CD4-positive, alpha-beta T cell treated with Interleukin-15 for 1 hour (primary cell): ENCODE measurements at places on chromosomes 1 and 21.

GRCh38 chr1:14593302-14593701, 5.2 kb upstream of the KAZN start:
- DNase-seq, result no peak

DNA sequence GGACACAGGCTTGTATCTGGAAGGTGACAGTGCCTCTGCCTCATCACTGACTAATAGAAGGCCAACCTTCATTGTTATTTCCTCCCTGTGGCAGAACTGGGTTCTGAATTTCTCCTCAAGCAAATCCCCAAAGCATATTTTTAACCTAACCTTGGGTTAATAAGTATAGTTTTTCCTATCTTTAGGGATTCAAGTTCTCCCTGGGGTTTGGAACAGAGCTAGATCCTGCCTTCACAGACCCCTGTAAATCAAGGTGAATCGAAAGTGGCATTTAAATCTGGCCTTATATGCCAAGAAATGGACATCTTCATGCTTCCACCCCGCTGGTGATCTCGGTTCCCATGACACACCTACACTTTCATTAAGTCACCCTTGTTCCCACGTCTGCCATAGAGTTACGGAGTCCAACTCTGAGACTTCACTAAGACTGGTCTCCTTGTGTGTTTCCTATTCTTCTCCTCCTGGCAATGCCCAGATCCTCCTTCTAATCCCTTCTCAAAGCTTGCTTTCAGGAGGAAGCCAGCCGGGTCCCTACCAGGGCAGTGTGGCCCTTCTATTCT, 4.3 kb upstream of the CHI3L2 start:
- DNase-seq, result no peak

GRCh38 chr1:202164271-202165037, 4.1 kb upstream of the PTPN7 start:
- DNase-seq, result peak; percentile 81

DNA sequence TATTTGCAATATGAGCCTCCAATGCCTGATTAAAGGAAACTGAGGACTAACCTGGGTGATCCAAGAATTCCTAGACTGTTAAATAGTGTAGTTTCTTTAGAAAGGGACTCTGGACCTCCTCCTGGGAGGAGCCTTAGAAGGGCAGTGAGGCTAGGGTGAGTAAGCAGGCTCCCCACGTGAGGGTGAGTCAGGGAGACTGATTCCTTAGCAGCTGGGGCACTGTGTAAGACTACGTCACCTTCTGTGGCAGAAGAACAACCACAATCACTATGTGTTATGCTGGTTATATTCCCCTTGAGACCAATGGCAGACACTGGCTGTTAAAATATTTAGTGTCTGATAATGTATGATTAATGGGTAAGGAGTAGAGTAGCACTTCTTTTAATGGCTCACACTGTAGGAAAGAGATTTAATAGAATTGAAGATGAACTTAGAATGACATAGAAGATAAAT, 53.3 kb upstream of the SYT14 start:
- no peak for DNase-seq

GRCh38 chr21:25342816-25343215, 264.5 kb downstream of the MRPL39 start:
- no peak for DNase-seq

- DNase-seq, result no peak
These were observed 1.1 kb downstream of the LRRC8C start for GRCh38 chr1:89633800-89634625.

- DNase-seq, result no peak
These were observed 92.9 kb downstream of the PIGK start for GRCh38 chr1:77126307-77126706.

DNA sequence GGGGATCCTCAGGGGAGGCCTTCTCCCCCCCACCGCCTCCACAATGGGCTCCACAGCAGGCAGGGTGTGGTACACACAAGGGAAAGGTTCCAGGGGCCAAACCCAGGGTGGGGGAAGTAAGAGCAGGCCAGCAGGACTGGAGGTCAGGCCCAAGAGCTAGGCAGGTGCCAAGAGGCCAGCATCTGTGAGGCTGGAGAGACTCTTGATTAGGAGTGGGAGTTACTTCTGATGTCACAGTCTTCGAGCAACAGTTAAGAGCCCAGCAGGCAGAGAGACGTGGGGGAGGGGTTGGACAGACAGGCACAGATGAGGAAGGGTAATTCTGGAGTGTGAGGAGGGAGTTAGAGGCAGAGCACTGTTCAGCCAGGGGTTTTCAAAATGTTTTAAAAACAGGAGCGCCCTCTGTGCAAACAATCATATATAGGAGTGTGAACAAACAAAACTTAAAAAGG, 55.8 kb downstream of the SLC9A1 start:
- no peak for DNase-seq

GRCh38 chr21:42674351-42674940, 21.0 kb downstream of the PDE9A start:
- DNase-seq, result no peak

GRCh38 chr1:46134660-46135331, 2.4 kb upstream of the PIK3R3 start:
- no peak for DNase-seq

- no peak for DNase-seq
These were observed 24.3 kb upstream of the FMO2 start for GRCh38 chr1:171160639-171161354.

DNA sequence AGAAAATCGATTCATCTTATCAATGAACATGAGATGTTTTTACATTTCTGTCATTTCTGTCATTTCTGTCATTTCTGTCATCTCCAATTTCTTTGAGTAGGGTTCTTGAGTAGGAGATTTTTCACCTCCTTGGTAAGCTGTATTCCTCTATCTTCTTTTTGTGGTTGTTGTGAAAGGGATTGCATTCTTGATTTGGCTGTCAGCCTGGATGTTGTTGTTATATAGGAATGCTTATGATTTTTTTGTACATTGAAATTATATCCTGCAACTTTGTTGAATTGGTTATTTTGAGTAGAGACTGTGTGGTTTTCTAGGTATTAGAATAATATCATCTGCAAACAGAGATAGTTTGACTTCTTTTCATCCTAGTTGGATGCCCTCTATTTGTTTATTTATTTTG, 1233.7 kb downstream of the PLA2G4A start:
- DNase-seq, result no peak

- DNase-seq, result no peak
These were observed 384.0 kb downstream of the LTN1 start for GRCh38 chr21:28608646-28609045.

DNA sequence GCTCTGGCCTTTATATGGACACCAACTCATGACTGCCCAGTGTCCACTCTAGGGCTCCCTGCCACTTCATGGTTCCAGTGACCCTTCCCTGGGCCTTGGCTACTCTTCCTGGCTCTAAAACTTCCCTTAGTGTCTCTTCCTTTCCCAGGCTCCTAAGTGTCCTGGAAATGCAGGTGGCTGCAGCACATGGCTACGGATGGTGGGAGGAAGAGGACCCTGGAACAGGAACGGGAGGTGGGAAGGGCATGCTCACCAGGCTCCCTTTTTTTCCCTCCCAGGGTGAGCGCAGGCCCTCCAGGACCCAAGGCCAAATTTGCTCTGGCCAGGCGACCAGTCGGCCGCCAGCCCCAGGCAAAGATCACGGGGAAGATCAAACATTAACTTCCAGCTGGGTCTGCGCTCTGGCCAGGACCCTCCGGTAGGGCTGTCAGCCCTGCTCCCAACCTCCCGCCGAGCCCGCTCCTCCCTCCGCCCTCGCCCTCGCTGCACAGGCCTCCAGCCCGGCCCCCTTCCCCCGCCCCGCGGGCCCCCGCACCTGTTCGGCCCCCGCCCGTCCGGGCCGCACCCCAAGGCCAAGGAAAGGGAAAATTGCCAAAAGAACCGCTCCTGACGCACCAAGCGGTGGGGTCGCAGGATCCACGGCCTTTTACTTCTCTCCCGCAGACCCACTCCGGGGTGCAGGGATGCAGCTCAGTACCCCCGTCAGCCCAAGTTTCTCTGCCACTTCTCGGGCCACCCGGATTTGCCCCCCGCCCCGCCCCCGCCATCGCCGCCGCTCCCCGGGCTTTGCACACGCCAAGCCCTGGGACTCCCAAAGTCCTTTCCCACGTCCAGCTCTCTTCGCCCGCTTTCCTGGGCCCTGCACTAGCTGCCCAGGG, 894 bp downstream of the TCEA3 start:
- no peak for DNase-seq
